ENCODE measurements at places on chromosomes 11 and 22. TPM values are rescaled to one million over a fixed set of nuclear protein-coding genes. Genes with fewer than 3 reads are reported as not detected.
A peak's percentile ranks its signal among the peaks of the same experiment; 100 is the strongest.

The CECR2 gene
- not detected for total RNA-seq

- H3K27ac ChIP-seq, result no peak overlapping the region
- no peaks in the 10 kb centered on the region for H3K4me1 ChIP-seq
- no peak overlapping the region for H3K4me3 ChIP-seq
- DNase-seq, result no peak
- H3K36me3 ChIP-seq, result no peaks in the 10 kb centered on the region
Measured at GRCh38 chr22:45420011-45420410, 6.5 kb downstream of the RIBC2 start.

DNA sequence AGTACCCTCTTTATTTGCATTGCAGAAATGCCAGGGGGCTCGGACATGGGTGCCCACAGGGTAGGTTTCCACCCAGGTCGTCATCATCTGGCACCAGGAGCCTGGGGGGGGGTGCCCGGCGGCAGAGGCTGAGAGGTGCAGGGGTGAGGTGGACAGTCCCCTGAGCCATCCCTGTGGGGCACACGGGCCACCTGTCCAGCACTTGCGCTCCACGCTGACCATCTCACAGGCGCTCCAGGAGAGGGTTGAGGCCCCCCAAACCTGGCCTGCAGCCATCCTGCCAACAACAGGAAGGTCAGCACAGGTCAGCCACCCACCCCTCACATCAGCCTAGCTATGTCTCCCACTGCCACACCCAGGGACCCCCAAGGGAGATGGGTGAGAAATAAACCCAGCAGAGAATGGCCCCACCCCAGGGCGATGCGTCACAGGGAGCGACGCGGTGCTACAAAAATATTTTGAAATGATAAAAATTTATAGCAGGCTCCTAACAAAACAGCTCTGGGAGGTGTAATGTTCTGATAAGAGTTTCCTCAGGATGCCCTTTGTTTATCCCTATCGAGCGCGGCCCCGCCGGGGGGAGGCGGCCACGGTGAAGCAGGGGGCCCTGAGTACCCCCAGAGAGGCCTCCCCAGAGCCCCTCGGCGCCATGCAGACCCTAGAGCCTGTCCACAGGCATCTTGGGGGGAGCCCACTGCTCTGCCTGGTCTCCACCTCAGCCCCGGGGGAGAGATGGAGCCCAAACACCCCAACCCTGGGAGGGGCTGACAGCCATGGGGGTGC, 21.0 kb upstream of the GNB1L start:
- no peak overlapping the region for H3K27ac ChIP-seq
- no peaks in the 10 kb centered on the region for H3K27me3 ChIP-seq
- peaks cover 2% of the 10 kb centered on the region for H3K36me3 ChIP-seq
- no peak for DNase-seq
- H3K4me3 ChIP-seq, result no peak overlapping the region

- DNase-seq, result peak; percentile 23
- peaks cover 54% of the 10 kb centered on the region for H3K4me1 ChIP-seq
- peak overlapping the region; percentile 92 for H3K4me3 ChIP-seq
Measured at GRCh38 chr11:66639066-66639813, 737 bp downstream of the RBM4 start.

DNA sequence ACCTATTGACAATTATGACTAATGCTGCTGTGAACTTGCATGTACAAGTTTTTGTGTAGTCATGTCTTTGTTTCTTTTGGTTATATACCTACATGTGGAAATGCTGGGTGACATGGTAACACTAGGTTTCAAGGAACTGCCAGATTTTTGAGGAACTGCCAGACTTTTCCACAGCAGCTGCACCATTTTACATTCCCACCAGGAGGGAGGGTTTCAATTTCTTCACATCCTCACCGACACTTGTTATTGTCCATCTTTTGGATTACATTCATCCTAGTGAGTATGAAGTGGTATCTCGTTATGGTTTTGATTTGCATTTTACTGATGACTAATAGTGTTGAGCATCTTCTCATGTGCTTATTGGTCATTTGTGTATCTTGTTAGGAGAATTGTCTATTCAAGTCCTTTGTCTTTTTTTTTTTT, 13.3 kb downstream of the CLDN5 start:
- H3K4me1 ChIP-seq, result peaks cover 1% of the 10 kb centered on the region
- H3K36me3 ChIP-seq, result no peaks in the 10 kb centered on the region
- H3K27ac ChIP-seq, result no peak overlapping the region
- no peak overlapping the region for H3K4me3 ChIP-seq

DNA sequence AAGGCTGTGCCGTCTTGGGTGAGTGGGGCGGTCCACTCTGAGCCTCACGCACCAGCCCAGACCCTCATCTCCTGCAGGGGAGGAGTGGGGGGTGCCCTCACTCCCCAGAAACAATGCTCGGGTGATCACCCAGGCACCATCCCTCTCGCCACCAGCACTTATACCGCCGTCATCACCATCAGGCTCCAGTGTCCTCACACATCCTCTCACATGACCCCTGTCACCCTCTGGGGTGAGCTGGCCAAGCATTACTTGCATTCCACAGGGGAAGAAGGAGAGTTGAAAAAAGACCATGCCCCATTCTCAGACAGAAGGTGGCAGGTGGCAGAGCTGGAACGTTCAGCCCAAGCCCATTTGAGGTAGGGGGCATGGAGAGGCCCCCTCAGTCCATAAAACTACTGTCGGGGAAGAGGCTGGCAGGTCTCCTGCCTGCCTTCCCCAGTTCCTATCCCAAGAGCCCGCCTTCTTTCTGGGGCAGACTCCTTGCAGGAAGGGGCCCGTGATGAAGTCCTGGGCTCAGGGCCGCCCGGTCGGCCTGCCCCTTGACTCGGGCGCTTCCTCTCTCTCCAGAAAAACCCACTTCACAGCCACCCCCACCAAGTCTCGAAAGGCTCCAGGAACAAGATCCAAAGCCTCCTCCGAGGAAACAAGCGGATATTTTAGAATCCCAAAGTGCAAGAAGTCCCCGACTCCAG, 153.3 kb downstream of the DSCAML1 start:
- no peak overlapping the region for H3K27ac ChIP-seq
- H3K4me1 ChIP-seq, result no peaks in the 10 kb centered on the region
- no peaks in the 10 kb centered on the region for H3K36me3 ChIP-seq
- no peaks in the 10 kb centered on the region for H3K27me3 ChIP-seq

The ZBTB16 gene
- 8.5 TPM for total RNA-seq

DNA sequence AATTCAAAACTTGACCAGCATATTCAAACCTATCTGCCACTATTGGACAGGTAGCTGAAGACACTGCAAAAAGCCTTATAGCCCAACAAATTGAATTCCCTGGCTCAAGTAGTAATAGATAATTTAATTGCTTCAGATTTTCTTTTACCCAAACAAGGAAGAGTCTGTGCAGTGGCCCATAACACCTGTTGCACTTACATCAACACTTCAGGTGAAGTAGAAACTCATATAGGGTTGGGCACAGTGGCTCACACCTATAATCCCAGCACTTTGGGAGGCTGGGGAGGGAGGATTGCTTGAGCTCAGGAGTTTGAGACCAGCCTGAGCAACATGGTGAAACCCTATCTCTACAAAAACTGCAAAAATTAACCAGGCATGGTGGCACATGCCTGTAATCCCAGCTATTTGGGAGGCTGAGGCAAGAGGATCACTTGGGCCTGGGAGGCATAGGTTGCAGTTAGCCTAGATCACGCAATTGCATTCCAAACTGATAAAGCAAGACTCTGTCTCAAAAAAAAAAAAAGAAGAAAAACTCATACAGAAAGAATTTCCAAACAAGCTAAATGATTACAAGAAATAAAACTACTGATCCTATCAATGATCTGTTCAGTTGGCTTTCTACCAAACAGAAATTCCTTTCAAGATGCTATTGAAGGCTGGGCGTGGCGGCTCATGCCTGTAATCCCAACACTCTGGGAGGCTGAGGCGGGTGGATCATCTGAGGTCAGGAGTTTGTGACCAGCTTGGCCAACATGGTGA, 9.5 kb downstream of the FOLR3 start:
- H3K27ac ChIP-seq, result no peak overlapping the region
- no peaks in the 10 kb centered on the region for H3K36me3 ChIP-seq
- no peak overlapping the region for H3K4me3 ChIP-seq
- no peaks in the 10 kb centered on the region for H3K4me1 ChIP-seq
- DNase-seq, result no peak

- no peaks in the 10 kb centered on the region for H3K4me1 ChIP-seq
- no peak overlapping the region for H3K4me3 ChIP-seq
- no peak overlapping the region for H3K27ac ChIP-seq
Measured at GRCh38 chr11:123594921-123595320, 59.5 kb downstream of the SCN3B start.

Measured in CD4-positive, CD25-positive, alpha-beta regulatory T cell (primary cell).